Spinal cord (tissue), 10 donors: ENCODE measurements at places on chromosomes 11 and 22. TPM values are rescaled to one million over a fixed set of nuclear protein-coding genes. Genes with fewer than 3 reads are reported as not detected.
A peak's percentile ranks its signal among the peaks of the same experiment; 100 is the strongest.

Gene KRTAP5-10
- total RNA-seq, result not detected

Gene SLN
- 1.3 TPM for total RNA-seq

DNA sequence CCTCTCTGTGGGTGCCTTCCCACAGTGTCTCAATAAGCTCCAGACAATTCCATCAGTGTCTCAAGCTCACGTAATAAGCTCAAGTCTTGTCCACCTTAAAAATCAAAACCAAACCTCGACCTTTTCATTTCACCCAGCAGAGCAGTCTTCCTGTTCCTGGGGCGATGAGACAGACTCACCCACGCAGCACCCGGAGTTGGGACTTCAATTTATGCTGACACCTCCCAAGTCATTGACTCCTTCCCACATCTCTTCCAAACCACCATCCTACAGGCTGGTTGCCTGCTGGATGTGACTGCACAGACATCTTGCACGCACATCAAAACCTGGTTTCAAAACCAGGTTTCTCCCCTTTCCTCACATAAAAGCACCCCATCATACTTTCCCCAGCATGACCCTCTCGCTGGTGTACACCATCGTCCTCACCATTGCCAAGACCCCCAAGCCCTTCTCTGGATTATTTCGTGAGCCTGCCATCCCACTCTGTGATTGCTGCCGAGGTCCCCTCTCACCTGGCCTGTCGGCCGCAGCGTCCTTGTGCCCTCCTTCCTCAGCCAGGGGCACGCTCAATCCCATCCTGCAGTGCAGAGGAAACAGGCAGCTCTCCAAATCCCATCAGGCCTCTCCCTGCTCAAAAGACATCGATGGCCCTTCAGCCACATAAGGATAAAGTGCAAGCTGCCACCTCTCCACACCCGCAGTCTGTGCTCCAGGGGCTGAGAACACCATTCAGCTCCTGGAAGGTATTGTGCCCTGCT lies 45.1 kb upstream of the FBXO3 start:
- DNase-seq, result no peak

DNA sequence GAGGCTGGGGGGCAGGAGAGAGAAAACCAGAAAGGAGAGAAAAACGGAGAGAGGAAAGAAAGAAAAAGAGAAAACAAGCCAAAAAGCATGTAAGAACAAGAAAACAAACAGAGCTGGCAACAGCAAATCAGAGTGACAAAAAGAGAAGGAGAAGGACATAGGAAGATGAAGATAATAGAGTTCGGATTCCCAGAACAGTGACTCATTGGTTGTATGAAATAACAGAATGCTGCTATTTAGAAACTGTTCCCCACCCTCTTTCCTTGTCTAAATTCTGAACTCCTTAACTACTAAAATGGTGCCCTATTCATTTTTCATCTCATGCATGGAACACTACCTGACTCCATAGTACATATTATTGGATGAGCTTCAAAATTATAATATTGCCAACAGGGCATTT lies 317.4 kb downstream of the C11orf87 start:
- no peak for DNase-seq

GRCh38 chr11:128774593-128774992 lies 80.7 kb downstream of the FLI1 start:
- no peak for DNase-seq

DNA sequence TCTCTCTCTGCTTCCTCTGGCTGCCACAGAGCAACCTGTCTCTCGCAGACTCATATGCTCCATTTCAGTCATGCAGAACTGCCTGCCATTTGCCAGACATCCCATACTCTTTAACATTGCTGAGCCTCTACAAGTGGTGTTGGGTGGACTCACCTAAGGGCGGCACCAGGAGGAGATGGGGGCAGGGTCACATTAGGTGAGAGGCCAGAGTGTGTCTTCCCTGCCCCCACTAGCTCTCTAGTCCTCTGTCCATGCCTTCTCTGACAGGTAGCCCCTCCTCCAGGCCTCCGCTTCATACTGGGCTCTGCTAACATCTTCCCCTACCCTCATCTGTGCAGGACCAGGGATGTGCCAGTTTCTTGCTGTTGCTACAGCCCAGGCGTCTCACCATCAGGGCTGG lies 366.3 kb downstream of the TENM4 start:
- DNase-seq, result no peak

DNA sequence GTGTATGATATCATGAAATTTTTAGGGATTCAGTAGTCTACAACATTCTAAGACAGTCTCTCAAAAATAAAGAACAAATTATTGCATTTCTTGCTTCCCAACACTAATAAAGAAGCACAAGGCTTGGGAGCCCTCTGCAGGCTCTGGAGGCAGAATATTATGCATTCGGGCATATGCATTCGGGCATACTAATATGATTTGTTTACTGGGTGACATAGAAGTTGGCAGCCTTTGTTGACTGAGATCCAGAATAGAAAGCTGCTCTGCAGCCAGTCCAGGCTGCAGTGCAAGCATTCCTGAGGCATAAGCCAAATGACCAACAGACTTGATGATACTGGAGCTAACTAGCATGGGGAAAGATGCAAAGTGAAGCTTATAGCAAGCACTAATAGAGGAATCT lies 945.5 kb downstream of the OPCML start:
- no peak for DNase-seq

DNA sequence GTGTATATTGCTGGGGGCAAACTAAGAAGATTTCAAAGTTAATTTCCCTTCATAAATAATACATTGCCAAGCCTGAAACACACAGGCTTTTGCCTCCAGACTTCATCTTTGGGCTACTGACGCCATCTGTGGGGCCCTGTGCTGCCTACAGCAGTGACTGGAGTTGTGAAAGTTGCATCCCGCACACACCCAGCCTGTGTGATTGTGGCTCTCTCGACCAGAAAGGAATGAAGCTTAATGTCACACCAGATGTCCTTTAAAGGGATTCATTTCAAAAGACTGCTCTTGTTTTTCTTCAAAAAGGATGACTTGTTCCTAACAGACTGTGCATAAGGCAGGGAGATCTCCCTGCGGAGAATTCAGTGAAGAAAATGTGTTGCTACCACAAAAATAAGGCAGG lies 210.5 kb downstream of the FAM181B start:
- DNase-seq, result peak; percentile 17
